SJSA1 (cell line): ENCODE measurements at places on chromosomes 1 and 21. TPM values are rescaled to one million over a fixed set of nuclear protein-coding genes. Genes with fewer than 3 reads are reported as not detected.
A peak's percentile ranks its signal among the peaks of the same experiment; 100 is the strongest.

GRCh38 chr1:58722967-58723366 is 23.1 kb upstream of the MYSM1 start:
- H3K27ac ChIP-seq: peak overlapping the region; percentile 37; the same call in 1 of the 2 replicates
- no peaks in the 10 kb centered on the region for H3K36me3 ChIP-seq
- H3K4me3 ChIP-seq: no peak overlapping the region
- no peaks in the 10 kb centered on the region for H3K27me3 ChIP-seq

DNA sequence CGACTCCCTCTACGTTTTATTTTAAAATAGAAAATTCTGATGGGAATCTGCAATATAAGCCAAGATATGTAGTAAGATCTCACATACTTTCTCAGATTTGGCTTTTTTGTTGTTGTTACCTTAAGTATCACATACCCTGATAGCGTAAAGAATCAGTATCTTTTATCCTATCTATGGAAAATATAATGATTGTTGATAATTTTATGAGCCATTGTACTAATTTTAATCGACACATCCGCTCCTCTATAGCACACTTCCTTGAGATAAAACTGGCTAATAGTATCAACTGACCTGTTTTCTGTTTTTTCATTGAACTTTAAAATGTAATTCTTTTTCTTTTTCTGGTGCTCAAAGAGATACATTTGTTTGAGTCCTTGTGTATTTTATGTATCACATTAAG is 118.7 kb downstream of the NFIA start:
- H3K4me3 ChIP-seq: no peak overlapping the region
- no peak overlapping the region for H3K27ac ChIP-seq
- DNase-seq: no peak
- no peaks in the 10 kb centered on the region for H3K27me3 ChIP-seq
- no peaks in the 10 kb centered on the region for H3K36me3 ChIP-seq
- H3K4me1 ChIP-seq: no peaks in the 10 kb centered on the region

TIE1 gene
- 0.11 TPM in 1 of 2 replicates, not detected in the other for total RNA-seq

- no peak overlapping the region for H3K4me3 ChIP-seq
- H3K27ac ChIP-seq: no peak overlapping the region
- peak; percentile 1 for DNase-seq
- no peaks in the 10 kb centered on the region for H3K4me1 ChIP-seq
- no peaks in the 10 kb centered on the region for H3K36me3 ChIP-seq
Measured at GRCh38 chr1:170881268-170882265, 53.8 kb upstream of the MROH9 start.

- H3K4me1 ChIP-seq: peaks cover 6% of the 10 kb centered on the region
- no peak overlapping the region for H3K27ac ChIP-seq
- H3K27me3 ChIP-seq: 0 out of 2 replicates have a peak, but pooled peaks cover 3% of the 10 kb centered on the region
- no peaks in the 10 kb centered on the region for H3K36me3 ChIP-seq
- no peak overlapping the region for H3K4me3 ChIP-seq
- peak; percentile 59 for DNase-seq
Measured at GRCh38 chr1:35202048-35202719, 9.2 kb upstream of the SFPQ start.

- H3K27me3 ChIP-seq: 0 out of 2 replicates have a peak, but pooled peaks cover 4% of the 10 kb centered on the region
- peaks cover 7% of the 10 kb centered on the region; the same call in 1 of the 2 replicates for H3K4me1 ChIP-seq
- no peak overlapping the region for H3K27ac ChIP-seq
- no peak for DNase-seq
Measured at GRCh38 chr1:32907435-32907834, 6.2 kb upstream of the TMEM54 start.

DNA sequence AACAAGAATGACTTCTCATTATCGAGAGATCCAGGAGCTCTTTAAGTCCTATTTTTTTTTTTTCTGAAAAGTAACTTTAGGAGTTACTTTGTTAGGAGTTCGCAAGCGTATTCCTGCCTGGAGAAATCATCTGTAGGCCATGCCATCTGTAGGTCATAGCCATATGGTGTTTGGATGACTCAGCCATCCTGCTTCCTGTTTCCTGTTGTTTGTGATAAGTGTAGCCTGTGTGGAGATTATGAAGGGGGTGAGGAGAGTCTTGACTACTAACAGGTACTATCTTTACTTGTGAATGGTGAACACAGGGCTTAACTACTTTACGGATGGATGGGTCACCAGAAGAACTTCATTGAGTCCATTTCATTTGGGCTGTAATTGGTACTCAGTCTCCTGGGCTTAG is 327.2 kb downstream of the PTPRU start:
- no peaks in the 10 kb centered on the region for H3K36me3 ChIP-seq
- DNase-seq: no peak
- H3K4me3 ChIP-seq: no peak overlapping the region
- no peaks in the 10 kb centered on the region for H3K4me1 ChIP-seq
- H3K27me3 ChIP-seq: no peaks in the 10 kb centered on the region

GRCh38 chr1:117138106-117138505 is 16.6 kb upstream of the TRIM45 start:
- peaks cover 5% of the 10 kb centered on the region; the same call in 1 of the 2 replicates for H3K4me1 ChIP-seq
- no peak overlapping the region for H3K27ac ChIP-seq

LRRC39 gene
- 0.13 TPM in 1 of 2 replicates, not detected in the other for total RNA-seq

GNAT2 gene
- total RNA-seq: 0.16 TPM in 1 of 2 replicates, not detected in the other

- no peaks in the 10 kb centered on the region for H3K36me3 ChIP-seq
- no peak for DNase-seq
- H3K4me3 ChIP-seq: no peak overlapping the region
- H3K4me1 ChIP-seq: no peaks in the 10 kb centered on the region
- no peak overlapping the region for H3K27ac ChIP-seq
- no peaks in the 10 kb centered on the region for H3K27me3 ChIP-seq
Measured at GRCh38 chr1:4978660-4979390, 324.4 kb downstream of the AJAP1 start.

- H3K27me3 ChIP-seq: no peaks in the 10 kb centered on the region
- peaks cover 7% of the 10 kb centered on the region for H3K4me1 ChIP-seq
- no peak overlapping the region for H3K4me3 ChIP-seq
- peak; percentile 34 for DNase-seq
Measured at GRCh38 chr21:46153247-46154154, 1.9 kb downstream of the FTCD start.

CCDC185 gene
- not detected in 2 replicates for total RNA-seq

LRRC71 gene
- total RNA-seq: not detected in 2 replicates

DNA sequence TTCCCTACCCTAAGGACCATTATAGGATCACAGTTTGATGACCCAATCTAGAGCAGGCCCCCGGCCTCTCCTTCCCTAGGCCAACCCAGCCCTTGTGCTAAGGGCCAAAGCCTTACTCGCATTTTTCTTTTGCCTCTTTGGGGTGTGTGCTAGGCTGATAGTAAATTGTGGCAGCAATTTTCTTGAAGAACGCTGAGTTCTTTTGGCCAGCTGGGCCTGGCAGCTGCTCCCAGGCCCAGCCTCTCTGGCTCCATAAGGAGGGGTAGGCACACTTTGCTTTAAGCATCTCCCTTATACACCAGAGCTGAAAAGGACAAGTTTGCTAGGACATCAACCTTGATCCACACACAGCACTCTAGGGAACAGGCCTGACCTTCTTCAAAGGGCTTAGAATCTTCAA is 4.2 kb downstream of the OLFML2B start:
- H3K27ac ChIP-seq: no peak overlapping the region
- no peaks in the 10 kb centered on the region for H3K36me3 ChIP-seq
- DNase-seq: no peak
- peaks cover 17% of the 10 kb centered on the region for H3K4me1 ChIP-seq
- H3K27me3 ChIP-seq: no peaks in the 10 kb centered on the region
- H3K4me3 ChIP-seq: no peak overlapping the region

CNTN2 gene
- total RNA-seq: not detected in 2 replicates

DNA sequence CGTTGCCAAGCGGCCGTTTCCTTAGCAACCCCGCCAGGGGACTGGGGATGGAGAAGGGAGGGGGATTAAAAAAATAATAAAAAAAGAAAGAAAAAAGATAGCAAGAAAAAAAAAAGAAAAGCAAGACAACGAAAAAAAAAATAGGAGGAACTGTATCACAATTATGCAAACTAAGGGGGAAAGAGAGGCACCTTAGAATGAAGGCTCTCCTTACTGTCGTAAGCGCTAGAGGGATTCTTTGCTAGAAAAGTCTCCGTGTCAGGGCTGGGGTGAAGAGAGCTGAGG is 625 bp upstream of the NEGR1 start:
- H3K27ac ChIP-seq: peak overlapping the region; percentile 95
- no peak for DNase-seq
- H3K4me3 ChIP-seq: peak overlapping the region; percentile 52
- no peaks in the 10 kb centered on the region for H3K36me3 ChIP-seq
- peaks cover 20% of the 10 kb centered on the region for H3K4me1 ChIP-seq

GIPC2 gene
- 0.13 TPM in 1 of 2 replicates, not detected in the other for total RNA-seq

GRCh38 chr1:205480349-205480985 is 24.0 kb upstream of the CDK18 start:
- no peak overlapping the region for H3K4me3 ChIP-seq
- H3K4me1 ChIP-seq: peaks cover 6% of the 10 kb centered on the region
- H3K27ac ChIP-seq: no peak overlapping the region
- H3K36me3 ChIP-seq: no peaks in the 10 kb centered on the region
- H3K27me3 ChIP-seq: peaks cover 28% of the 10 kb centered on the region
- DNase-seq: no peak

RPS6KC1 gene
- total RNA-seq: 19.2 and 31.8 TPM in 2 replicates

GRCh38 chr21:25563361-25564116 is 43.7 kb downstream of the MRPL39 start:
- H3K4me1 ChIP-seq: peaks cover 27% of the 10 kb centered on the region
- H3K36me3 ChIP-seq: peaks cover 38% of the 10 kb centered on the region
- H3K27me3 ChIP-seq: no peaks in the 10 kb centered on the region
- no peak for DNase-seq
- 0 out of 2 replicates have a peak overlapping the region, but pooled peaks have one; percentile 7 for H3K27ac ChIP-seq

SPRR2F gene
- not detected in 2 replicates for total RNA-seq

INAVA gene
- 0.72 and 5.5 TPM in 2 replicates for total RNA-seq

DNA sequence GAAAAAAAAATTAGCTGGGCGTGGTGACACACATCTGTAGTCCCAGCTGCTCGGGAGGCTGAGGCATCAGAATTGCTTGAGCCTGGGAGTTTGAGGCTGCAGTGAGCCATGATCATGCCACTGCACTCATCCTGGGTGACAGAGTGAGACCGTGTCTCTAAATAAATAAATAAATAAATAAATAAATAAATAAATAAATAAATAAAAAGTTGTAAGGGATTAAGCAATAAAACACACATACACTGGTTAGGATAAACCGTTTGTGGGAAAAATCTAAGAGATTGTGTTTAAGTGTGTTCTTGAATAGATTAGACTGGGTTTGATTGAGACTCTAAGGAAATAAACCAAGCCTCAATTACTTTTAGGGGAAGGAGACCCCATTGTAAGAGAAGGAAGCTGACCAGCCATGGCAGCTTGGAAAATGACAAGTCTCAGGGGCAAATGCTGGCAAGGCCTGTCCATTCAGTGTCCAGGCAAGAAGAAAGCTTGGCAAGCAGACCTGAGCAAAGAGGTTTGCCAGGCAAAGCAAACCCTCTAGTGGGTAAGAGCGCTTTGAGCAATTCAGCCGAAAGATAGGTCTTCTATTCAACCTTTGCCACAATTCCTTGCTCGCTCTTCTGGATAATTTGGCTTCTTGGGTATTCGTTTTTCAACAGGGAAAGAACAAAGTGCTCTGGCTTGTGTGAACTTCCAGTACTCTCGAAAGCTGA is 106.9 kb upstream of the SERBP1 start:
- no peak overlapping the region for H3K4me3 ChIP-seq
- no peaks in the 10 kb centered on the region for H3K36me3 ChIP-seq
- no peak for DNase-seq
- H3K4me1 ChIP-seq: peaks cover 16% of the 10 kb centered on the region
- H3K27ac ChIP-seq: no peak overlapping the region
- H3K27me3 ChIP-seq: no peaks in the 10 kb centered on the region

DNA sequence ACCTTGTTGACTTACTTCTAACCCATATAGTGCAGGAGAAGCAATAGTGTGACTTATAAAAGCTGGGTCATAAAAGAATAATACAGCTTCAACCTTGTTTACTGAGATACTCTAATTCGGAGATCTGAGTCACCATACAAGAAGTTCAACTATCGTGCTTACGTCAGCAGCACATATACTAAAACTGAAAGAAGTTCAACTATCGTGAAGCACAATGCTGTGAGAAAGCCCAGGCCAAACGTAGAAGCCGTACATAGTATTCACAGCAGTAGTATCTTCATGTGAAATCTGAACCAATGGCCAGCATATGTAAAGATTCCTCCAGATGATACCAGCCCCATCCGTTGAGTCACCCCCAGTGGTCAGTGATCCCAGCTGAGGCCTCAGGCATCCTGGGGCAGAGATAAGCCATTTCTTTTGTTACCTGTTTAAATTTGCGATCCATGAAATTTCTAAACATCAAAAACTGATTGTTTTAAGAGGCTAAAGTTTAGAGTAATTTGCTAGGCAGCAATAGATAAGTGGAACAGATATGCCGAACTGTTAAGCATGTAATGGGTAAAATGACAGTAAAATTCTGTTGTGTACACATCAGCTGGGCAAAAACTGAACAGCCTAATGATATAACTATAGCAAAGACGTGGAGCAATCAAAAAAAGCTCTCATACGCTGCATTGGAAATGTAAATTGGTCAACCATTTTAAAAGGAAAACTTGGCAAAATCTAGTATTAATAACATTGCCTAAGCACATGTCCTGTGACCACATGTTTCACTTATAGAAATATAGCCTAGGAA is 53.9 kb upstream of the SAMD13 start:
- H3K4me1 ChIP-seq: peaks cover 5% of the 10 kb centered on the region
- H3K36me3 ChIP-seq: no peaks in the 10 kb centered on the region
- H3K27ac ChIP-seq: peak overlapping the region; percentile 89
- no peaks in the 10 kb centered on the region for H3K27me3 ChIP-seq
- peak; percentile 77 for DNase-seq

DNA sequence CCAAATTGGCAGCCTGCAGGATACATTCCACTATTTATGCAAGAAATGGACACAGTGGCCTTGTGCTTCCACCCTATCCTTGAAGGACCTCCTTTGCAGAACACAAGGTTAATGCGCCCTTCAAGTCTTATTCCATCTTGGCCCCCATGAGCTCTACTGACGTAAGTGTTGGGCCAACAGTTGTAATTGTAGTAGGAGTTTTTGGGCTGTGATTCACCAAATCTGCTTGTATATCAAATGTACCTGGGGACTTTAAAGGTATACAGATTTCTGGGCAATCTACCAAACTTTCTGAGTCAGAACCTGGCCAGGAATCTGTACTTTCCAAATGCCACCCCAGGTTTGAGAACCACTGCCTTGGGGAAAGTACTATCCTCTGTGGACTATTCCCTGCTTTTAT is 100.9 kb upstream of the MARK1 start:
- H3K27ac ChIP-seq: no peak overlapping the region
- H3K4me3 ChIP-seq: no peak overlapping the region
- H3K36me3 ChIP-seq: no peaks in the 10 kb centered on the region
- H3K4me1 ChIP-seq: no peaks in the 10 kb centered on the region

DNA sequence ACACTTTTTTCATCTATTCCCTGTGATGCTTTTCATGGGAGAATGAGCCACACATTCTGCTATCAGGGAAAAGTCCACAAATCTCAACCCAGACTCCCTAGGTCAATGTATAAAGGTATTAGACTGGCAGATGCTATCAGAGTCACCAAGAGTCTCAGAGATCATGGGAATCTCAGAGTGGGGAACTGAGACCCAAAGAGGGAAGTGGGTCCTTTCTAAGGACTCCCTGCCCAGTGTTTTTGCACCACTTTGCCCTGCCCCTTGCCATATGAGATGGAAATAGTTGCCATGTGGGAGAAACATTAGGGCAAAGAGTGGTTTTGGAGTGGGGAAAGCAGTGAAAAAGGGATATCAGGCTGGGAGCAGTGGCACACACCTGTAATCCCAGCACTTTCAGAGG is 19.1 kb upstream of the AZIN2 start:
- H3K36me3 ChIP-seq: no peaks in the 10 kb centered on the region
- no peak overlapping the region for H3K27ac ChIP-seq
- DNase-seq: no peak
- H3K4me1 ChIP-seq: peaks cover 7% of the 10 kb centered on the region
- H3K4me3 ChIP-seq: no peak overlapping the region
